ENCODE measurements at places on chromosomes 12 and 14.
A peak's percentile ranks its signal among the peaks of the same experiment; 100 is the strongest.

GRCh38 chr14:49769581-49770211 is 1.7 kb downstream of the KLHDC2 start:
- no peak for DNase-seq

DNA sequence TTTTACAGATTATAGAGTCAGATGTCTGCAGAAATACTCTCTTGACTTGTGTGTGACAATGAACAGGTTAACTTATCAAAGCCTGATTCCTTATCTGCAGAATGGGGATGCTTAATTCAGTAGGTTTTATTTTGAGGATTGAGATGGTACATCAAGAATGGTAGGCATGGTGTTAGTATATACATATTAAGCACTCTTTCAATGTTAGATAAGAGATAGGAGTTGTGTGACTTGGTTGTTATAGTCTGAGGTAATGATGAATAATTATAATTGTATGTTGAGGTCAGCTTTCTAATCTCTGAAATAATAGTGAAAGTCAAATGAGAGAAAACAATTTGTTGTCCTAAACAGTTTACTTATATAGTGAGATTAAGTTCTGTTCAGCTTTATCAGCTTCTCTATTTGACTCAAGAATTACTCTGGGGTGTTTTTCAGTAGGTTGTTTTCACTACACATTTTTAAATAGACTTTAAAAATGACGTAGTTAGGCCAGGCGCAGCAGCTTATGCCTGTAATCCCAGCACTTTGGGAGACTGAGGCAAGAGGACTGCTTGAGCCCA is 11.9 kb downstream of the PALS1 start:
- no peak for DNase-seq

GRCh38 chr12:104560881-104561280 is 104.1 kb downstream of the CHST11 start:
- no peak for DNase-seq

DNA sequence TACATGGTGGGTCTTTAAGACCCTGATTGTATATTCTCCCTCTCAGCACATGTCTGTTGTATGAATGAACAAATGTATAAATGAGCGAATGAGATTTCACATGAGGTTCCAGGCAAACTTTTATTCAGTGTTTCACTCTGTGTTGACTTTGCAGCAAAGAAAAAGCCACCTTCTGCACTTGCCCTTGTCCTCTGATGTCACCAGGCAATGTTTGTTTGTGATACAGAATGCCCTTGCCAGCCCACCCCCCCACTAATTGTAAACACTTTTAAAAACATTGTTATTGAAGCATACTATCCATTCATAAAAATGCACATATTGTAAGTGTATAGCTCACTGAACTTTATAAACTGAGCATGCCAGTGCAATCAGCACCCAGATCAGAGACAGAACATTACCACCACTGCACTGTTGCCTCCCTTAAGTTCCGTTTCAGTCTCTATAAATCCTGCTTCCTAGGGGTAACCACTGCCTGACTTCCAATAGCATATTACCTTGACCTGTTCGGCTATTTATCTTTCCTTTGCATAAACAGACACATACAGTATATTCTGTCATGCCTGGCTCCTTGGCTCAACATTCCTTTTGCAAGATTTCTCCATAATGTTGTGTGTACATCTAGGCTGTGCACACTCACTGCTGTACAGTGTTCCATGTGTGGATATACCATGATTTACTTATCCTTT is 11.3 kb upstream of the LTA4H start:
- DNase-seq = no peak

DNA sequence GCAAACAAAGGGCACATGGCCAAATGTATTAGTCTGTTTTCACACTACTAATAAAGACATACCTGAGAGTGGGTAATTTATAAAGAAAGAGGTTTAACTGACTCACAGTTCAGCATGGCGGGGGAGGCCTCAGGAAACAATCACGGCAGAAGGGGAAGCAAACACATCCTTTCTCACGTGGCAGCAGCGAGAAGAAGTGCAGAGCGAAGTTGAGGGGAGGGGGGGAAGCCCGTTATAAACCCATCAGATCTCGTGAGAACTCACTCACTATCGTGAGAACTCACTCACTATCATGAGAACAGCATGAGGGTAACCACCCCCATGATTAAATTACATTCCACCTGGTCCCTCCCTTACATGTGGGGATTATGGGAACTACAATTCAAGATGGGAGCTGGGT is 66.1 kb downstream of the ST8SIA1 start:
- no peak for DNase-seq

DNA sequence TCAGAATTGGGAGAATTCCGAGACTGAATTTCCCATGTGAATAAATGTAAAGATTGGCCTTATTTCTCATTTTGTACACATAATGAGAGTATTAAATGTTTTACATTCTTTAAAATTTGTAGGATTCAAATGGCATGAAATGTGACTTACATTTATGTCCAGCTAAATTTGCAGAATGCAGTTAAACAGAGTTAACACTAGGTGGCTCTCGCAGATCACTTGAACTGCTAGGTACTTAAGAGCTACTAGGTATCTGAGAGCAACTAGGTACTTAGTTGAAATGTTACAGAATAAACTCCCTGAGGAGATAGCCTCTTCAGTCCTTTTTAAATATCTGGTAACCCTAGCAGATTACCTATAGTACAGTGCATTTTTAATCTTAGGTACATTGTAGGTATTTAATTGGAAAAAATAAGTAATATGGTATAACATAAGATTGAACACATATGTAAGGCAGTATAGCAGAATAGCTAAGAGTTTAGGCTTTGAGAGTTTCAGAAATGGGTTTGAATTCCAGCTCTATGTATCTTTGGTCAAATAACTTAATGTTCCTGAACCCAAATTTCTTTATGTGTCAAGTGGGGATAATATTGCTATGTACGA is 73.8 kb downstream of the KIAA0586 start:
- DNase-seq = peak; percentile 35

DNA sequence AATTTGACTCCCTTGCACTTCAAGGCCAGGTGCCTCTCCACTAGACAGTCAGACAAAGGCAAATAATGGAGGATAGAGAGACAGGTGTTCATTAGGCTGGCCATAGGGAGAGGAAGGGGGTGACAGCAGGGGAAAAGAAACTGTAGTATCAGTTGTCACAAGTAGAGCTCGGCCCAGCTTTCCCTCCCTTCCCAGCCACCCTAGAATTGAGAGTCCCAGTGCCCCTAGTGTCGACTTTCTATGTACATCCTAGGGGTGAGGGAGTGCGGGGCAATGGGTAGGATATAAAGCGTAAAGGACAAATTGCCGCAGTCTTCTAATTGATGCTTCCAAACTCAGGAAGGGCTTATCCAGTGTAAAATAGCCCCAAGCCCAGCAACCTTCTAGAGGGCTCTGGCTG is 39.0 kb downstream of the BAZ2A start:
- no peak for DNase-seq

GRCh38 chr12:6548556-6548955 is 7.3 kb downstream of the IFFO1 start:
- DNase-seq = no peak

GRCh38 chr12:125773033-125773640 is 707.9 kb downstream of the AACS start:
- DNase-seq = no peak

GRCh38 chr14:59020382-59020781 is 168.1 kb upstream of the DAAM1 start:
- no peak for DNase-seq

Data from left renal pelvis (tissue), 4 donors.